SIG-M5 (cell line): ENCODE measurements at places on chromosomes 11 and 22.

- no peak for DNase-seq
These were observed 23.6 kb downstream of the NARS2 start for GRCh38 chr11:78551066-78551465.

- DNase-seq: no peak
These were observed 9.7 kb downstream of the ADAMTS8 start for GRCh38 chr11:130418756-130419155.

GRCh38 chr22:26033071-26033470 is 136.2 kb upstream of the SEZ6L start:
- DNase-seq: no peak

GRCh38 chr11:119638851-119639250 is 90.1 kb downstream of the NECTIN1 start:
- DNase-seq: no peak

DNA sequence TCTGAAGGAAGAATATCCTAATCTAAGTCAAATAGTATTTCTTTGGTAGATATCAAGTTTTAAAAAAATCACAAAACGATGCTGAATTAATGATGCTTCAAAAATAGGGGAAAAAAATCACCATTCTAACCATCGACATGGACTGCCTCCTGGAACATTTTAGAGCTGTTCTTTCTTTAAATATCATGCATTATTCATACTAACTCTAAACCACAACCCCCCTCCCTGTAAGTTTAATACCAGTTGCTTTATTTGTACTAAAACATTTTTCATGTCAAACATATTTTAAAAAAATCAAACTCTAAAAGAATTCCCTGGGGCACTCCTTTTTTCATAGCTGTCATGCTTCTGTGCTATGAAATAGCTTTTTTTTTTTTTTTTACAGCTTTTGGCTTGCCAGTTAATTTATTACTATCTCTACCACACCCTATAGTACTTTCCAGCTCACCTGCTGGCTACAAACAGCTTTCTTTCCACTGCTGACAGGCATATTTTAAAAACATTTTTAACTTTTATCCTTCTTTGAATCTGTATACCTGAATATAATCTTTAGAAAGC is 256.9 kb downstream of the SOX6 start:
- DNase-seq: no peak

DNA sequence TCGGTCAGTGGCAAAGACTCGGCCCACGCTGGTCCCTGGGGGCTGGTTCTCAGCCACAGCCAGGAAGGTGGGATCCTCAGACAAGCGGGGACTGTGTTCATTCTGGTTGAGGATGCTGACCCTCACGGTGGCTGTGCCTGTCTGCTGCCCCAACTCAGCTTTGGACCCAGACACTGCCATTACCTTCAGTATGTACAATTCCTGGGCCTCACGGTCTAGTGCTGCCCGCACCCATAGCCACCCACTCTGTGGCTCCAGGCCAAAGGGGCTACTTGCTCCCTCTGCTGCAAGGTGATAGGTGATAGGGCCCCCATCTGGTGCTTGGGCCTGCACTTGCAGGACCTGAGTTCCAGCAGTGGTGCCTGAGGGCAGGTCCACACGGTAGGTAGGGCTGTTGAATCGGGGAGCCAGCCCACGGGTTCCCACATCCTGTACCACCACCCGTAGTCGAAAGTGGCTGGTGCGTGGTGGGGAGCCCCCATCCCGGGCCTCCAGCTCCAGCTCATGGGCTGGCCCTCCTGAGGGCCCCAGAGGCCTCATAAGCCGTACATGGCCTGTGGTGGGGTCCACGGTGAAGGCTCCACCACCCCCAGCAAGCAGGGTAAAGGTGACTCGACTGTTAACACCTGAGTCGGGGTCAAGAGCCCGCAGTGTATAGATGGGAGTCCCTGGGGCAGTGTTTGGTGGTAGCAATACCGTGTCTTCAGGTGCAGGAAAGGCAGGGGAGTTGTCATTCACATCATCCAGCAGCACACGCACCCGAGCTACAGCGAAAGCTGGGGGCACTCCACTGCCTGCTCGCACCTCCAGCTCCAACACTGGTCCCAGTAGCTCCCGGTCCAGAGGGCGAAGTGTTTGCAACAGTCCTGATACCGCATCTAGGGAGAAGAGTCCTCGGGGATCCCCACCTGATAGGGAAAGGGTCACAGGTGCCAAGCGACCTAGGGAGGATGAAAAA is 13.2 kb upstream of the TPP1 start:
- no peak for DNase-seq

GRCh38 chr11:47940904-47941649 is 39.3 kb upstream of the PTPRJ start:
- DNase-seq: no peak

DNA sequence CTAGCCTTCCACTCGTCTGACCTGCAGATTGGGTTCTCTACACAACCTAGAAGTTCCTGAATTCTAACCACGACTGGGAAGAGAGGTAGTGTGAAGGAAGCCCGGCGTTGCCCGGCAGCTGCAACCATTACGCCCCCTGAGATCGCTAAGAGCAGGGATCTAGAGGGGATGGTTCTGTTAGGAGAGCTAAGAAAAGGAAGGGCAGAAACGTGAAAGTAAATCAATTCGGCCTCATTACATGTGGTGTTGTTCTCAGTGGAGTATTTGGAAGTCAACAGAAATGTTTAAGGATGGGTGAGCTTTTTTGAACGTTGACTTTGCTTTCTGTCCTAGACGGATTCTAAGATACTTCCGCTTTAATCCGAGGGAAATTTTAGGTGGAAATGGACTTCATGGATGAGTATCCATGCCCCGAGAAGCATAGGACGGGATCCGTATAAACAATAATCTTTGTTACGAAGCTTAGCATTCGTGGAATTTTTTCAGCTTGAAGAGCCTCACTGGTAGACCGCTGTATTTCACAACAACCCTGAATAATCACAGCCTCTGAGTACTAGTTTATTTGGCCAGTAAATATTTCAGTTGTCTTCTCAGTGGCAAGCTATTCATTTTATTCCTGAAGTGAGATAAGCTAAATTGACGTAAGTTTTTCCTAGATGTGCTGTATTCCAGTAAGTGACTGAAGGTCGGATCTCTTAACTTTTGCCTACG is 629 bp downstream of the ATP5MG start:
- DNase-seq: no peak

DNA sequence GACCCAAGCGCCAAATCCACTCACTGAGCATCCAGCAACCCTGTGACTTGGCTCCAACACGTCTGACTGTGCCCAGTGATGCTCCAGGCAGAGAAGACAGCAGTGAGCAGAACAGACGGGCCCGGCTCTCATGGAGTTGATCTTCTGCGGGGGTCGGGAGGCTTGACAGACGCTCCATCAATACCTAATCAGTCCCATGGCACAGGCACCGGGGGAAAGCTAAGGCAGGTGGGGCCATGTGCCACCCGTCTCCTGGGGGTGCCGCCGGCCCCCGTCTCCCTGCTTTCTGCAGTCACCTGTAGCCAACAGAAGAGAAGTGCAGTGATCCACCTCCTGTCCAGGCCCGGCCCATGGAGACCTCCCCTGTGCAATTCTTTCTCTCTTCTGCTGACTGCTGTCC is 47.5 kb downstream of the LINC01488 start:
- no peak for DNase-seq

- DNase-seq: no peak
These were observed 78.1 kb upstream of the ALKBH3 start for GRCh38 chr11:43802509-43802908.

DNA sequence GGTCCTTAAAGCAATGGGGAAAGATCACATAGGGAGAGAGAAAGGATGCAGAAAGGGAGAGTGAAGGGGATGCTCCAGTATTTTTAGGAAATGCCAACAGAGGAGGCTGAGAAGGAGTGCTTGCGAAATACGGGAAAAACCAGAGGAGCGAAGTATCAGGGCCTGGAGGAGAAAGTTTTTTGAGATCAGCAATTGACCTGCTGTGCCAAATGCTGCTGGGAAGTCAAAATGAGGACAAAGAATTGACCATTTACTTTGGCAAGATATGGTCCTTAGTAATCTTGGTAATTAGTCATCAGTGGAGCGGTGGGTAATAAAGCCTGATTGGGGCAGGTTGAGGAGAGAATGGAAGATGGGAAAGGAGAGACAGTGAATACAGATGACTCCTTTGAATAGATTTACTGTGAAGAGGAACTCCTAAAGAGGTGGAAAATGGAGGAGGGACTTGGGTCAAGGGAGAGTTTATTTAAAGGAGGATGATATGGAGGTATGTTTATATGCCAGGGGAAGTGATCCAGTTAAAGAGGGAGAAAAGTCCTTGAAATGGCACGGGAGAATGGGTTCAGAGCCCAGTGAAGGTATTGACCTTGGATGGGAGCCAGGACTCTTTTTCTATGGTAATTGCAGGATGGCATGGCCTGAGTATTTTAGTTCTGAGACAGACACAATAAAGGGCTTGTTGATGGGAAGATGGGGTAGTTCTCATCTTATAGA is 111.5 kb downstream of the PKNOX2 start:
- no peak for DNase-seq

DNA sequence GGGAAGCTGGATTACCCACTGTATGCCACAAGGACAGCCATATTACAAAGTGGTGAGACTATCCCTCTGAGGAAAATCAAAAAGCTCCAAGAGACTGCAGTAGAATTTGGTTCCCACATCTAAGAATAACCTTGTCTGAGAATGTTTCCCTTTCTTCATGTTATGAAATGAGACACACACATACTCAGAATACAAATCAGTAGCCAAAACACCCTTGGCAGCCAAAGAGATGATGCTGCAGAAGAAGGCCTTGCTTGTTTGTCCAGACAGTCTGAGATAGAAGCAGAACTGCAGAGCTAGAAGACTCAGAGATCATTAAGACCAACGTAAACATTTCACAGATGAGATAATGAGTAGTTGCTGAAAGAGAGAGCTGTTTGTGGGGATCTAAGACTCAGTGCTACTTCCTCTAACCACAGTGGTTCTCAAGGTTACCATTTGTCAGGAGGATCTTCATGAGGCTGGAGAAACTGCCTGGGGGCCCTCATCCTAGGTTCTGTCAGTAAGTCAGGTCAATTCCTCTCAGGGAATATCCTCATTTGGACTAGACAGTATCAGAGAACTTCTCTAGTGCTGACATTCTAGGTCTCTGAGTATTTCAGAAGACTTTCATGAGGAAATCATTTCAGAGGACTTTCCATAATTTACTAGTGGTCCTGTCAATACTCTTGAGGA is 38.9 kb downstream of the RELT start:
- no peak for DNase-seq

DNA sequence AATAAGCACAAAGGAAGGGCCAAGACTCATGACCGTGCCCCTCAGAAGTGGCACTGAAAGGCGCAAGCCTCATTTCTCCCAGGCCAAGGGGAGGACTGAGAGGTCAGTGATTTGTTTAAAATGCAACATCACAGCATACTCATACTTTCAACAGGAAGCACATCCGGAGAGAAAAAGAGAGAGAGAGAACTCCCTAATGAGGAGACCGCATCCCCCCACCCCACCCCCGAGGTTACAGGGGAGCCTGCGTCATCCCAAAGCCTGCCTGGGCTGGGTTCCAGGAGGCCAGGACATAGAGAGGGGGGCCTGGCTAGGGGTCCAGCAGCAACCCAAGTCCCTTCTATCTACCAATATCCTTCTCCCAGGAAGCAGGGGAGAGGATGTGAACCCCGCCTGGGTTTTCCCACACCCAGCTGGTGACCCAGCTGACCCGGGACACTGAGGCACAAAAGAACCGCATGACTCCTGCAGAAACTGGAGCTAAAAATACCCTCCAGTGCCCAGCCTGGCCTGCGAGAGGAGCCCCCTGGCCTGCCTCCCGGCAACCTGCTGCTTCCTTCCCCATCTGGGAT is 3.8 kb downstream of the CSNK1E start:
- DNase-seq: no peak

DNA sequence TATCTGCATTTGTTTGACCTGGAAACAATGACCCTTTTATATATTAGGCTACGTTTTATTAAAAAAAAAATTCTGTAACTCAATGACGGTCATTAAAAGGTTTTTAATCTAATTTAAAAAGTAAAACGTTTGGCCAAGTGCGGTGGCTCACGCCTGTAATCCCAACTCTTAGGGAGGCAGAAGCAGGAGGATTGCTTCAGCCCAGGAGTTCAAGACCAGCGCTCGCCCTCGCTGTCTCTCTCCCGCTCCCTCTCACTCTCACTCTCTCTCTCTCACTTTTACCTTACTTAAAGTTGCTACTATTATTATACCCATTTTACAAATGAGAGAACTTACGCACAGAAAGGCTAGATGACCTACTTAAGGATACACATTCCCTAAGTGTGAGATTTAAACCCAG is 814 bp upstream of the NARS2 start:
- DNase-seq: no peak

- DNase-seq: no peak
These were observed 69.8 kb upstream of the TNRC6B start for GRCh38 chr22:40107851-40108378.

- no peak for DNase-seq
These were observed 456.9 kb downstream of the BRD1 start for GRCh38 chr22:49370627-49371301.

DNA sequence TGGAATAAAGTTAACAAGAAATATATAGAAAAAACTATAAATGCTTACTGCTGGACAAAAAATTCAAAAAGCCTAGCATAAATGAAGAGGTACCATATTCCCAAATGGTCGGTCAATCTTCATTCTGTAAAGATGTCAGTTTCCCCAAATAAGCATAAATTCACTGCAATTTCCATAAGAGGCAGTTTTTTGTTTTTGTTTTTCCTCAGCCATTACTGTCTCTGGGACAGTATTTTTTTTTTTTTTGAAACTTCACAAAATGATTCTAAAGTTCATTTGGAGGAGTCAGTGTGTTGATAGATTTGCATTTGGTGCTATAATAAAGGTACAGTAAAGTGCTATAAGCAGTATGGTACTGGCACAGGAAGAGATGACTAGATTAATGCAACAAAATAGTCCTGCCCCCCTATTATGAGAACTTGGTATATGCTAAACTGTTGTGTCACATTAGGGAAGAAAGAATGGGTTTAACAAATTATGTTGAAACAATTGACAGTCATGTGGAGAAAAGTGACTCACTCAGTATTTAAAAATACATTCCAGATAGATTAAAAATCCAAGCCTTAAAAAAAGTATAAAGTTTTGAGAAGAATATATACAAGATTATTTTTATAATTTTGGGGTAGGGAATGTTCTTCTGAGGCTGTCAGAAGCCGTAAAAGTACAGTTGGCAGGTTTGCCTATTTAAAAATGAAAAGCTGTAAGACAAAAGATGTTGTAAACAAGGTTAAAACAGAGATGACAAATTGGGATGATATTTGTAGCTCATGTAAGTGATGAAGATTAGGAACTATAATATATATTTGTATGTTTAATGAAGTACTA is 2.6 kb upstream of the FTH1 start:
- DNase-seq: peak; percentile 45

- no peak for DNase-seq
These were observed 13.4 kb upstream of the IL2RB start for GRCh38 chr22:37163096-37163489.

DNA sequence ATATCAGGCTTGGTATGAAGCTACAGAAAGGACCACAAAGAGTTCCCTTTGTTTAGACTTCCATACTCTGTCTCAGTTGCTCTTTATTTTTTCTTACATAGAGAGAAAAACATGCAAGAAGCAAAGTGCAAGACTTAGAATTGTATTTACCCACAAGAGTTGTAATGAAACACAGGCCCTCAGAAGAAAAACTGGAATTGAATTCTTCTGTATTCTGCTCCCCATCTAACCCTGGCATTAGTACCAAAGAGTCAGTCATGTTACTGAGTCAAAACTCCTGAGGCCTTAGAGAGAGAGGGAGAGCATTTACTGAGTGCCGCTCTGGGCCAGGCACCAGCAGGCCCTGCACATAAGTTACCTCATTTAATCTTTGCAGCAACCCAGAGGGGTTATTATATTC is 43.9 kb upstream of the DLAT start:
- no peak for DNase-seq
